Stimulated activated CD8-positive, alpha-beta memory T cell treated with anti-CD3 and anti-CD28 coated beads, Interleukin-15, amount 100 ng/mL, for 4 hours (primary cell): ENCODE measurements at places on chromosomes 2 and 18.

DNA sequence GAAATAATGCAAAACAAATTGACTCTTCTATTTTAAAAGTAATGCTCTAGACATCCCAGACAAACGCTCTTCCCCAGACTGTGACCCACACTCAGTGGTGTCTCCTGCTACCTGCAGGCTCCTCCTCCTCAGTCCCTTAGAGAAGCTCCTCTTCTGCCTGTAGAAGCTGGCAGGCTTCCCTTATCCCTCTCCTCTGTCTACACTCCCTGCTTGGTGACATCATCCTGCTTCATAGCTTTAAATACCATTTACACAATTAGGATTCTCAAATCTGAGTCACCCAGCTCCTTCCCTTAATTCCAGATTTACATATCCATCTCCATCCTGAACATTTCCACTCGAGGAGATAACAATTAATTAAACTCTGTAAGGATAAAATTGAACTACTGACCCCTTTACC is 167.9 kb downstream of the FBXO15 start:
- no peak for DNase-seq

DNA sequence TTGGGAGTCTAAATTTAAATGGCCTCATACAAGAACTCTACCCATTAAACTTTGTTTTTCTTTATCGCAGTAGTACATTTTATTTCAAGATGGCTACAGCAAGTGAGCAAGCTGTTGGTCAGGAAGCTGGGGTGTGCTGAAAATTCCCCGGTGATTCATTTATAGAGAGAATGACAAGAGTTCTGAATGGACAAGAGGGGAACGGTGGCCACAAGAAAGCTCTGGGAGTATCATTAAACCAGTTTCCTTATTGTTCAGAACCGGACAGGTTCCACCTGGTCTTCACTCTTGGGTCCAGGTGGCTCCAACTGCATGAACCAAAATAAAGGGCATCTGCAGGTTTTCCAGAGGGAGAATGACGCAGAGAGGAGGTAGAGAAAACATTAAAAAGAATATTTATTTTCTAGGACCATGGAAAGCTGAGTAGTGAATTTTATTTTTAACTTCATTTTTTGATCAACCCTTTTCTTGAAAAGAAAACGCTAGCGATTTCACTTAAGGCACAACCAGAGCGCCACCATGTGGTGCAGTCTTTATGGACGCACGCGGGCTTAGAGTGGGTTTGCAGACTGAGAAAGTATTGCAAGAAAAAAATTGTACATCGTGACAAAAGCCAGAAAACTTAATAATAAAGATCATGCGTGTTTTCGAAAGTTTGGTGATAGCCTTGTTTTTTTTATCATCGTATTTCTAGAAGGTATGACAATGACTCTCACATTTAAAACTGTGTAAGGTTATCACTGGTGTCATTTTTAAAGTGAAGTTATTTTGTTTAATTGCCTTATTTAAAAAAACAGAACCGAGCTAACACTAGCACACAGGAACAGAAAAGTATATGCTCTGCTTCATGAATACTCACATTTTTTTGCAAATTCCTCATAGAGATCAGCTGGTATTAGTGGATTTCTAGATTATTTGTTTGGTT is 97.9 kb upstream of the NOL4 start:
- DNase-seq, result no peak

GRCh38 chr18:3538456-3538855 is 88.5 kb downstream of the TGIF1 start:
- DNase-seq, result no peak

- DNase-seq, result no peak
Measured at GRCh38 chr2:2646433-2647051, 315.5 kb upstream of the MYT1L start.

- no peak for DNase-seq
Measured at GRCh38 chr2:10089565-10090190, 9.5 kb upstream of the CYS1 start.

DNA sequence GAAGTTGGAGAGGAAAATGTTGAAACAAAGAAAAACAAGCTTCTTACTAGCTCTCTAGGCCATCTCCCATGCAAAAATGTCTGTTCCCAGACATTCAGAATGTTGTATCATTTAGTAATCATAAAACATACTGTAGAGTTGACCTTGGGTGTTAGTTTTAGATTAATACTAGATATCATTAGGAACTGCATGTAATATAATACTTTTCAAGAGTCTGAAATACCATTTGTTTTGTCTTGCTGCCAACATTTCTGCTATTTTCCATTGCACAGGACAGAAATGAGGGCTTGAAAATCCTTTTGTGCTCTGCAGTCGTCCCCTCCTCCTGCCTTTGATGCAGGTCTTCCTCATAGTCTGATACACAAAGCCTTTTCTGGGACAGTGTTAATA is 89.5 kb upstream of the RBMS1 start:
- DNase-seq, result no peak

DNA sequence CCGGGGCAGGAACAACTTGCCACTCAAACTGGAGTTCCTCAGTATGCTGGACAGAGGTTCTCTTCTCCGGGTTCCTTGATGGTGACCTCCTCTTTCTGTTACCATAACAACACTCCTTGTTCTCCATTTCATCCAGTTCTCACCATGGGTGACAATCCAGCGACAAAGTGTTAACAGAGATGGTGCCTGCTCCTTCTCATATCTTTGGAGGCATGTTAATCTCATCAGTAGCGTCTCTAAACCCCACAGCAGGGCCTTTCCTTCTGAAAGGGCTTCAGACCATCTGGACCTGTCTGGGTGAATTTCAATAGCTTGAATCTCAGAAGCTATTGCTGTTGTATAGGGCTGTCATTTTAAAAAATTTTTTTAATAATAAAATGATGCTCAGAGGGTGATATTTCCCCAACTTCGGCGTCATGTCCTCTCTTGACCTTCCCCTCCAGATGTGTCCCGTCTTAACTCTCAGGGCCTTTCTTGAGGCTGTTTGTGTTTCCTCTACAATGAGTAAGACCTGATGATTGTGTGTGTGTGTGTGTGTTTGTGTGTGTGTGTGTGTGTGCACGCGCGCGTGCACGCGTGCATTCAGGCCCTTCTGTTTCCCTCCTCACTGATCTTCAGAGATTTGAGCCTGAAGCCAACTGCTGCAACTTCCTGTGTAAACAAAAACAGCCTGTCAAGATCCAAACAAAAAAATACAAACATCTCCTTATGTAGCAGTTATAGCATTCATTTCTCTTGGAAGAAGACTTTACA is 24.3 kb upstream of the CETN1 start:
- no peak for DNase-seq

GRCh38 chr18:9413576-9413975 is 61.7 kb upstream of the RALBP1 start:
- DNase-seq, result no peak

- DNase-seq, result no peak
Measured at GRCh38 chr2:23498943-23499342, 114.0 kb downstream of the KLHL29 start.

- DNase-seq, result no peak
Measured at GRCh38 chr2:71932780-71933466, 214.7 kb downstream of the CYP26B1 start.

DNA sequence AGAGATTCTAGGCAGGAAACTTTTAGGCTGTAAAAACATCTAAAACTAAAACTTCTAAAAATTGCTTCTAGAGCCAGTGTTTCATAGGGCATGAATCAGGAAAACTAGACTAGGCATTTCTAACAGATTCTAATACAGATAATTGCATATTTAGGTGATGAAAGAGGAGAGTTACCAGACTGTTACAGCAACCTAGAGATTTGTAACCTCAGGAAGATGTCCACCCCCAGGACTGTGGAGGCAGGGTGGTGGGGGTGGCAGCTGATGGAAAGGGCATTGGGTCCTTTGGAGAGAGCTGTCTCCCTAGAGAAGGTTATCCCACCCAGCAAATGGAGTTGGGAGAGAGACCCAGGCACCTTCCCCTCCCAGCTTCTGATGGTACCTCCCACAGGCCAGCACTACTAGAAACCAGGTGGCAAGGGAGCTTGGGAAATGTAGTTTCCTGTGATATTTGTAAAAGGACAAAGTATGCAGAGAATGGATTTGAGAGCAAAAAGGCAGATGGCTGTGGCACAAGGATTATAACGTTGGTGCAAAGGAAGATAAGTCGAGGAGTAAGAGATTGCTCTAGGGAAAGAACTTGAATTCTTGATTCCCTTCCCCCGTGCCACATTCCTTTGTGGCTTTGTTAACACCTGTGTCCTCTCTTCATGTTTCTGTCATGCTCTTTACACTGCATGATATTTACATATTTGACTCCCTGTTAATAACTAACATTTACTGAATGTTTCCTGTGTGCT is 75.6 kb upstream of the MGAT5 start:
- DNase-seq, result no peak

DNA sequence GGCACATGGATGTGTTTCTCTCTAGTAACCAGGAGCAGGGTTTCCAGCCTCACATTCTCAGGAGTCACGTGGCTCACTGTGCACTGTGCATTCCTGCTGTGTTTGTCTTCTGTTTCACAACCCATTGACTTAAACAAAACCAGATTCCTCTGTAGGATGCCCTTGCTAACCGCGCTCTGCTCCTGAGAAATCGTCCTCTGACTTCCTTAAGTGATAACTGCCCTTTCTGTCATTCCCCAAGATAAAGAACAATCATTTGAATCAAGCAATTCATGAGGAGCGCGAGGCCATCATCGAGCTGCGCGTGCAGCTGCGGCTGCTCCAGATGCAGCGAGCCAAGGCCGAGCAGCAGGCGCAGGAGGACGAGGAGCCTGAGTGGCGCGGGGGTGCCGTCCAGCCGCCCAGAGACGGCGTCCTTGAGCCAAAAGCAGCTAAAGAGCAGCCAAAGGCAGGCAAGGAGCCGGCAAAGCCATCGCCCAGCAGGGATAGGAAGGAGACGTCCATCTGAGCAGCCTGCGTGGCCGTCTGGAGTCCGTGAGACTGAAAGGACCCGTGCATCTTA is 60.2 kb downstream of the RALBP1 start:
- DNase-seq, result no peak

DNA sequence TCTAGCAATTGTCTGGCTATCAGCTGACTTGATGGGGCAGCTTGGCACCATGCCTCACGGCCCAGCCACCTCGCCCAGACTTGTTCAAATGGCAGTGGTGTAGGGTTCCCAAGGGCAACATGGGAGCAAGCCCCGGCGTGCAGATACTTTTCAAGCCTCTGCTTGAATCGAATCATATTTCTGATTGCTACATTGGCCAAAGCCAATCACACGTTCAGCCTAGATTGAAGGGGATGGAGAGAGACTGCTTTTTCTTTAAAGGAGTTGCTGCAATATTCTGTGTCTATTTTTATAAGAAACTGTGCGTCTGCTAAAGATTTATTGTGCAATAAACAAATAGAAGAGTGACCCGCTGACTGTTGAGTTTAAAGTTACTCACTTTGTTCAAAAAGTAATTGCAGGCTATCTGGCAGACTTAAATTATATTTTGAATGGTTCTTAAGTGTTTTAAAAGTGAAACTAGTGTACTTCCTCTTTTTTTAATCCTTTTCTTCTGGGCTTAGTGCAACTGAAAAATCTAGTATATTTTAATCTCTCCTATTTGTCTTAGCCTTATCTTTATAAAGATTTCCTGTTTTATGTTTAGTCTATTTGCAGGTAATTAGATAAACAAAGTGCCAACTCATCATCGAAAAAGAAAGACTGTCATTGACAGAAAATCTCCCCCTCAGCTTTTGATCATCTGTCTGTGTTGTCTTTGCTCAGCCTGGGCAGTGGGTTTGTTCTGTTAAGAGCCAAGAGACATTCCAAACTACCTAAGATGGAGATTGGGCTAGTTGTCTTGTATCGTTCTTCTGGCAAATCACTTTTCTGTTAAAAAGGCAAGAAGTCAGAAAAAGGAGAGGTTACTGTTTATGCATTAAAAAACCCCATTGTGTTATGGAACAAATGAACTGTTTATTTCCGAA is 156.1 kb downstream of the TPGS2 start:
- DNase-seq, result no peak

GRCh38 chr18:56627991-56628390 is 10.4 kb downstream of the TXNL1 start:
- no peak for DNase-seq

DNA sequence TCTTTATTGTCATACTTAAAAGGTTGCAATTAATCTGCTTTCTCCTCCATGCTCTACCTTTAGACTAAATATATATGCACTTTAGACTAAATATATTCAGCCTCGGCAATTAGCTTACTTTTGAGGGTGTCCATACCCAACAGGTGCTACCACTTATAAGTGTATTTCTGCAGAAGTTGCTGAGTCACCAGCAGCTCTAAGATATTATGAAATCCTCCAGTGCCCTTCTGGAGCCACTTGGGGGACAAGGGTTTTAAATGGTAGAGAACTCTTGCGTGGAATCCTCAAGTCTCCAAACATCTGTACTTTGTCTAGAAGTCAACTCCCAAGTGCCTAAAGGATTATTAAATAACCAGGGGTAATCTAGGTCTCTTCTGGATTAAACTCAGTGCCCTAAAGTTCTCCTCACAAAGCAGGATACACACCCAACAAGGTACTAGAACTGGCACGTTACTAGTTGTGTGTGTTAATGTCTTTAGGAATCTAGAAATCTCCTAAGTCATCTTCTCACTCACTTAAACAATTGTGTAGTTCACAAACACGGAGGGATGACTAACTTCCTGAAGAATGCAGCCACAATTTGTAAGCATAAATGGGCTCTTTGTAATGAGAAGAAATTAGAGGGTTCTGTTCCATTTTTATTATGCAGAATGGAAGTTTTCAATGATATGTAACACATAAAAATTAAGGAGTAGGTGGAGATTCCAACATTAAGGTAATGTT is 159.7 kb downstream of the CD226 start:
- DNase-seq, result no peak

- no peak for DNase-seq
Measured at GRCh38 chr2:121128741-121129659, 156.0 kb downstream of the TFCP2L1 start.

GRCh38 chr2:88933980-88934379 is 242.5 kb downstream of the RPIA start:
- DNase-seq, result no peak

DNA sequence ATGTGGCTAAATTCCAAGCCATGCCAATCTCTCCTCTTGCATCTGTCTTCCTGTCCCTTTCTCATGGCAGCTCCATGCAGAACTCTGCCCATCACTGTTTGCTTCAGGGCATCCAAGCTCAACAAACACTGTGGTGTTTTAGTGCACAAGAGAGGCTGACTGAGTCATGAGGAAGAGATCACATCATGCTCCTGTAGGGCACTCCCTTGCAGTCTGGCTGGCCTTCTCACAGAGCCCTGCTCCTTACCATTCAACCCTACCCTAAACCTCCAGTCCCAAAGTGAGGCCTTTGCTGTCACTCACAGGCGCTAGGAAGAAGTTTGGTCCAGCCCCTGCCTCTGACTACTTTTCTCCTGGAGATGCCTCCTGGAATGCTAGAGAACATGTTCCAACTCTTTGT is 194.0 kb downstream of the LRATD1 start:
- DNase-seq, result no peak

DNA sequence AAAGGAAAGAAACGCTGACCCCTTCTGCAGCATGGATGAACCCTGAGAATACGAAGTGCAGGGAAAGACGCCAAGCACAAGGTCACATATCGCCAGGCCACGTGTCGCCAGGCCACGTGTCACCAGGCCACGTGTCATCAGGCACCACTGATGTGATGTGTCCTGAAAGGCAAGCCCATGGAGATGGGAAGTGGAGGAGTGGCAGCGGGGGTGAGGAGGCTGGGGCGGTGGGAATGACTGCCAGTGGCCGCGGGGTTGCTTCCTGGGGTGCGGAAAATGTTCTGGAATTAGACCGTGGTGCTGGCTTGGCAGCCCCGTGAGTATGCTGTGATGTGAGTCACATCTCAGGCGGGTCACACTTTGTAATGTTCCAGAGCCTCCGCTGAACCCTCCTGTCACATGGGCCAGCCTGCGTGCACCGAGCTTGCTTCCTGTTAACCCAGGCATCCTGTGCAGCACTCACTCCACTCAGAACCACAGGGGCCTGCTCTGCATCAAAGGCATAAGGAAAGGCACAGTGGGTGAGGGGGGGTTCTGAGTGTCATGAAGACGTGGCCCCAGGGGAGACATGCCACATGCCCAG is 39.0 kb downstream of the SLC66A2 start:
- no peak for DNase-seq
